ENCODE measurements at places on chromosomes 6 and 20.

- peak; percentile 82 for DNase-seq
These were observed 38.5 kb downstream of the PANK2 start for GRCh38 chr20:3927486-3928291.

GRCh38 chr6:31737315-31737990 is 1.1 kb upstream of the CLIC1 start:
- DNase-seq, result no peak

DNA sequence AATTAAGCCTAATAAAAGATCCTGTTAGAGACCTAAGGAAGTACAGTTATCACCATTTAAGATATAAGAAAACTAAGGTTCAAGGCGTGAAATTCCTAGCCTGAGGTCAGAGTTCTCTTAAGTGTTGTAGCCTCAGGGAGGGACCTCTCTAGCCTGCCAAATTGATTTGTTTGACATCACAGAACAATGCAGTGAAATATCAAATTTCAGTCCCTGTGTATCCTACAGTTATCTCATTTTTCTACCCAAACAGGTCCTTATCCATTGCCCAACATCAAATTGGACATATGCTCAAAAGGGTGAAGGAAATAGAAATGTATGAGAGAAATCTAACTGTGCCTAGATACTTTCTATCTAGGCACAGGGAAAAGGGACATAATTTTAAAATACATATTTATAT is 63.0 kb downstream of the NCOA7 start:
- DNase-seq, result no peak

GRCh38 chr20:2814076-2814475 is 711 bp upstream of the C20orf141 start:
- DNase-seq, result no peak

DNA sequence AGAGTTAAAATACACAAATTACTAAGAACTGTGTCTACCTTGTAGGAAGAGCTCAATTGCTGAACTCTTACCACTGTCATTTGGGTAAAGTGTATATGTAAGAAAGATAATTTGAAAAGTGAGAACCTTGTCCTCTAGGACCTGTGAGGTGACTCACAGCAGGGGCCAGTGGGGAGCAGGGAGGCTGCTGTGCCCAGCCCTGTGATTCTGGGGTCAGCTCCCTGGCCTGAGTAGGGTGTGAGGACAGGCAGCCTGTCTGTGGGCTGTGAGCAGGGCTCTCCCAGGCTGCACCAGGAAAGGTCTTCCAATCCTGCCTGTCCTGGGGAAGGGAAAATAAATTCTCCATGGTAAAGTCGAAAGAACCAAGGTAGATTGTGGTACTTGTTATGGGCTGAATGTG is 27.3 kb upstream of the SIRPG start:
- DNase-seq, result no peak

GRCh38 chr6:159979136-159979874 is 10.4 kb downstream of the IGF2R start:
- DNase-seq, result peak; percentile 86

DNA sequence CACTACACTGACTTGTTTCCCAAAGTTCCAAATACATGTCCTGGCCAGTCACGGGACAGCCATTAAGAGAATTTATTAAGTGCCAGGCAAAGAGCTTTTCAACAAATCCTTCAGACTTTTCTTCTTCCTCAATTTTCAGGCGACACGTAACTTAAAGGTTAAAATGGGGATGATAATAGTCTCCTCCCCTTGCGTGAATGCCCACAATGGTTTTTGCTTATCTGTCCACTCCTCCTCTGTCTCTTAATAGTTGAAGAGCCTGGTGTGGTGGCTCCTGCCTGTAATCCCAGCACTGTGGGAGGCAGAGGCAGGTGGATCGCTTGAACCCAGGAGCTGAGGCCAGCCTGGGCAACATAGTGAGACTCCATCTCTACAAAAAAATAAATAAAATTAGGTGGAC is 11.4 kb upstream of the PARD6B start:
- DNase-seq, result no peak

GRCh38 chr6:56756791-56757587 is 114.3 kb upstream of the DST start:
- peak; percentile 47 for DNase-seq

DNA sequence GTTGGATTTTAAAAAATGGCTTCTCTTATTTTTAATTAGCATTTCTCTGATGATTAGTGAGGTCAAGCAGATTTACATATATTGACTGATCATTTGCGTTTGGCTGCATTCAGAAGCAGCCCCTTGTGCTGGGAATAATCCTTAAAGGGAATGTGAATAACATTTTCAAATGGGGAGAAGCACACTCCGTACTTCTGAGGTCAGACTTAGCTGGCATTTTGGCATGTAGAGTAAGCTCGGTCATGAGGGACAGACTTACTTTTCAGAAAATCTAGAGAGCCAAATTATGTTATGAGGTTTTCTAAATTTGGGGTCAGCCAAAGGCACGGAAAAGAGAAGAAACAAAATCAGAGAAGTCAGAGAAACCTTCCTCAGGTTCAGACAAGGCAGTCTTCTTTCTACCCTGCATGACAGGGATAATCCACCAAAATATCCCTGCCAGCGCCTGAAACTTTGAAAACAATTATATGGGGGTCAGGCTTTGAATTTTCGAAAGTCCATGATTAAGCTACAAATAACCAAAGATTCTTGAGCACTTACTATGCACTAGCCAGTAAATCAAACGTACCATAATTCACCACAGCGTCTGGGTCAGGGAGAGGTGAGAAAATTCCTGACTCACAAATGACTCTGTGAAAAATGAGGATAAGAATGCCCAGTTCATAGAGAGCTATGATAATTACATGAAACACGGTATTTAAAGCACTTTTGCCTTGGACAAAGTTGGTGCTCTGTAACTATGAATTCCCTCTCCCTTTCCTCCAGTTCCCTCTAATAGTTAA is 44.9 kb downstream of the ADAT2 start:
- DNase-seq, result no peak

- DNase-seq, result peak; percentile 25
These were observed 379.6 kb downstream of the COL12A1 start for GRCh38 chr6:74826263-74826662.

GRCh38 chr20:18513208-18513607 is 5.5 kb downstream of the SEC23B start:
- no peak for DNase-seq

GRCh38 chr6:160007611-160008010 is 38.7 kb downstream of the IGF2R start:
- no peak for DNase-seq
